ENCODE measurements at places on chromosomes 3 and 15.

GRCh38 chr3:23372285-23372684 is 169.2 kb downstream of the UBE2E2 start:
- DNase-seq, result no peak

DNA sequence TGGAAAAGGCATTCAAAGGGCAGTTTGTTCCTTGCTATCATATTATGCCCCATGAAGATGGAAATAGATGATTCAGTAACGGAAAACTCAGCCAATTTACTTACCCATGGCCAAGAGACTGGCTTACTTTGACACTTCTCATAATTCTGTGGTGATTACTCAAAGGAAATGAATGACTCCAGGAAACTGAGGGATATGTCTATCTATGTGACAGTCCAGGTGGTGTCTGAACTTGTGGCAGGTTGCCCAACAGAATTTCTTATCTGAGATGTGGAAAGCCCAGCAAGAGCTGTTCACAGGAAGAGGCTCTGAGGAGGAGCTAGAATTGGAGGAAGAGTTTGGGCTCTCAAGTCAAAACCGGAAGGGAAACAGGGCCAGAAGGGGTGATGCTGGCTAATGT is 91.2 kb downstream of the KCNAB1 start:
- DNase-seq, result no peak

DNA sequence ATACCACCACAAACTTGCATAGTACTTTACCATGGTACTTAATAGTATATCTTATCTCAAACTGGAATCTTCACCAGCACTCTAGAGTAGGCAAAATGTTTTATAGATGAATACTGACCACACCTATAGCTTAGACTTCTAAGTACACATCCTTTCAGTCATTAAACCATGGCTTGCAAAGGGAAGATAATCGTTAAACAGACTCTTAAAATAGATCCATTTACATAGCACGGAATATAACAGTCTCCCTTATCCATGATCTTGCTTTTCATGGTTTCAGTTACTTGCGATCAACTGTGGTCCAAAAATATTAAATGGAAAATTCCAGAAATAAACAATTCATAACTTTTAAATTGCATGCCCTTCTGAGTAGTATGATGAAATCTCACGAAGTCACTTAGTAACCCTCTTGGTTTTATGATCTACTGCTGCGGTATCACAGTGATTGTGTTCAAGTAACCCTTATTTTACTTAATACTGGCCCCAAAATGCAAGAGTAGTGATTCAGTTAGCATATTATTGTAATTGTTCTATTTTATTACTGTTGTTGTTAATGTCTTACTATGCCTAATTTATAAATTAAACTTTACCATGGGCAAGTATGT is 111.4 kb downstream of the HERC1 start:
- DNase-seq, result no peak

GRCh38 chr3:196406811-196407470 is 25.3 kb downstream of the UBXN7 start:
- no peak for DNase-seq

GRCh38 chr3:65619888-65620287 is 418.8 kb downstream of the MAGI1 start:
- no peak for DNase-seq

DNA sequence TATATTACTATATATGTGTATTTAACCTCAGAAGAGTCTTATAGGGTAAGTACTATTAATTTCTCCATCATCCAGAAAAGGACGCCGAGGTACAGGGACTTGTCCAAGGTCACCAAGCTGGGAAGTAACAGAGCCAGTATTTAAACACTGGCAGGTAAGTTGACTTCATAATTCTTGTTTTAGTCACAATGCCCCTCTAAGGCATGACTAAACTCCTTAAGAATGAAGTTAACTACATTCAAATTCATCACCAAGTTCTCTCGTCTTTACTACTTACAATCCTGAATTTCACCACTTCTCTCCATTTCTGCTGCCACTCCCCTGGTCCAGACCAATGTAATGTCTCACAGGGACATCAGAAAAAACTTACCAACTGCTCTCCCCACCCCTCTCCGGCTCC is 312.1 kb downstream of the GRM7 start:
- DNase-seq, result no peak

- DNase-seq, result no peak
Observed at GRCh38 chr15:37801529-37801928, 132.9 kb upstream of the TMCO5A start.

GRCh38 chr3:69320871-69321271 is 65.0 kb downstream of the FRMD4B start:
- DNase-seq, result no peak

- DNase-seq, result no peak
Observed at GRCh38 chr3:48137425-48137999, 50.7 kb downstream of the CDC25A start.

GRCh38 chr15:66169023-66169422 is 84.5 kb downstream of the MEGF11 start:
- no peak for DNase-seq

DNA sequence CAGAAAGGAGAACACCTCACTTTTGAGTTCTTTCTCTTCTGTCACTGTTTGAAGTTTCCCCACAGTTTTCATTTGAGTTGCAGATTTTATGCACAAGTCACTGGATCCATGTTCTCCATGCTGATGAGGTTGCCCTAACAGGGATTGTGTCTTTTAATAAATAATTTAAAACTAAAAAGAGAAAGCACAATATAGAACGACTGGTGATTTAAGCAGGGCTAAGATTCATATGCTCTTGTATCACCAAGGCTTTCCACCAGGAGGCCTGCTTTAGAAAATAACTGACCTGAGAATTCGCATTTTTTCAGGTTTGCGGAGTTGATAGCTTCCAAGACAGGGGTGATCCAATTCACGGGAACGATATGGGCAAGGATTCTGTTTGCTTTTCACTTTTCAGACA is 252.0 kb upstream of the VEPH1 start:
- DNase-seq, result no peak

- DNase-seq, result no peak
Observed at GRCh38 chr3:58059349-58060321, 51.4 kb downstream of the FLNB start.
